GOT3 (cell line): ENCODE measurements at places on chromosomes 2 and 18.

DNA sequence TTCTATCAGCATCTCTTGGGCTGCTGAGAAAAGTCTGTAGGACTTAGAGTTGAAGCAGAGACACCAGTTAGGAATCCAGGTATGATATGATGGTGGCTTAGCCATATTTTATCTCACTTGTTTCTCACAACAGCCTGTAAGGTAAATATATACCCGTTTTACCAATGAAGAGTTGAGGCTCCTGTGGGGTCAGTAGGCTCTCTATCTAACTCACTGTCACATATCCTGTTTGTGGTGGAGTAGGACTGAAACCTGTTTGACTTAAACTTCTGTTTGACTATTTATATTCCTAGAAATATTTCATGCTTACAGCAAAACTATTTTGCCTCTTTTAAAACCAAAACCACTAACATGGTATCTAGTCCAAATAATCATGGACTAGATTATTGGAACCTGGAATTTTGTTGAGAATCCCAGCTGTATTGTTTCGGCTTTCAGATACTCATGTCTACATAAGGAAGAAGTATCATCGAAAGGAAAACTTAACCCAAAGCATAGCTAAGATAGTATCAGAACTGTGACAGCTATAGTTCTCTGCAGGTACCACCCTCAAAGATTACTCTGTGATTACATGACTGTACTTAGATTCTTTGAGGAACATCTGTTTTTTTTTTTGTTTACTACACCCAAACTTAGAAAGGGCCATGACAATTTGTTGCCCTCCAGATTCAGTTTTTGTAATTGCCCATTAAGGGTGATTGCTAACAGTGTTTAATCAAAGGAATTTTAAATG, 216.1 kb upstream of the THUMPD2 start:
- no peak for DNase-seq

- no peak for DNase-seq
Observed at GRCh38 chr2:64609942-64610281, 43.8 kb downstream of the SERTAD2 start.

- no peak for DNase-seq
Observed at GRCh38 chr2:82652117-82652516, 1807.0 kb downstream of the SUCLG1 start.

GRCh38 chr2:188441288-188441947, 149.7 kb downstream of the GULP1 start:
- no peak for DNase-seq

- DNase-seq = no peak
Observed at GRCh38 chr2:102359527-102359926, 3.9 kb downstream of the IL18R1 start.

DNA sequence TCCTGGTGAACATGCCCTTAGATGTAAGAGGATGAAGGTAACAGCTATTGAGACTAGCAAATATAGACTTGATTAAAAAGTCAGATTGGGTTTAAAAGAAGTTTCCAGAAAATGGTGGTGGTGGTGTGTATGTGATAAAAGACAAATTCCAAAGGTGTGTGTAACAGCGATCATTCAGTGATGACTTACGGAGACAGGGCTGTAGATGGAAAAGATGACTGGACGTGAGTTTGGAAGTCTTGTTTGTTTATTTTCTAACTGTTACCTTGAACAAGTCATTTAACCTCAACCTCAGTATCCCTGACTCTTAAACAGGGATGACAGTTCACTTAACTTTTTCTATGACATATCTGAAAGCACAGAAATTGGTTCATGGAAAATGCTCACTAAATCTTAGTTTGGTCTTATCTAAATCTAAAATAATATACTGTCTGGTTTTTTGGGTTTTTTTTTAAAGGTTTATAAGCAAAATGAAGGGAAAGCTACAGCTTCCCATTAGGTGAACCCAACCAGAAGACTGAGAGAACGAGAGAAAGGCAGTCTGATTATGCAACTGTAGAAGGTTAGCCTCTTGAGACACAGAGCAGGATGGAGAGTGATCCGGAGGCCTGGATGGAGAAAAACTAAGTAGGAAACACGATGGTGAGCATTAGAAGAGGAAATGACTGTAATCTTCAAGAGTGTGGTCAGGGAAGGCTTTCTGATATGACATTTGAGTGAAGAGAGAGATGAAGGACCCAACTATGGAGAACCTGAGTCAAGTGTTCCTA, 71.9 kb downstream of the TCF4 start:
- DNase-seq = no peak

DNA sequence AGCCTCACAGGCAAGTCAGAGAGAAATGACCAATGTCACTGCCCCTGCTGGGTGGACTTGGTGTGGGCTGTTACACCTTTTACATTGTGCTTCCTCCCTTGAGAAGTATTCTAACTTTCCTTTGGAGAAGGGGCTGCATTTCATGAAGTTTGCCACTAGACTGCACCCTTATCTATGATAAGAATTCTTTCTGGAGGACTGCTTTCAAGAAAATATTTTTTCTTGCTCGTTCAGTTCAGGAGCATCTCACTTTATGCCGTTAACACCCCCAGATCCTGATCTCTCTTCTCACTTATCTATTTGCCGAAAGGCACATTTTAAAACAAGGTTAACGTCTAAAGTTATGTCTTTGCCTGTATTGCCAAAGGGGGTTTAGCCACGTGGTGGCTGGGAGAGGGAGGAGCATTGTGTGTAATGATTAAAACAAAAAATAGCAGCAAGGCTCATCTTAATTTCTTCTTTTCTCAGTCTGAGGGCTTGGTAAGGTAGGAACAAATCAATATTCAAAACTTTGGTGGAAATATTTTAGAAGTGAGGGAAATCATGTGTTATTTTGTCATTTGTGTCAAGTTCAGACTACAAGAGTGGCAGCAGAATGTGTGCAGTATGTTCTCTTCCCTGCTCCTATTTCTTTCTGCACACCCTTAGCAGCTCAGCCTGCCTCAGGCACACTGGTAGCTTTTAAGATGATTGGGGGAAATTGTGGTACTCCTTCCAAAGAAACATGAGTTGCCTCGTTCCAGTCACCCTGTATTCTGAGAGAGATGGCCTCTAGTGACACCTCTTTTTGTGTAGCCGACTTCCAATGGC, 1.6 kb upstream of the IGFBP5 start:
- no peak for DNase-seq

GRCh38 chr2:182715121-182715891, 751 bp upstream of the DNAJC10 start:
- no peak for DNase-seq

DNA sequence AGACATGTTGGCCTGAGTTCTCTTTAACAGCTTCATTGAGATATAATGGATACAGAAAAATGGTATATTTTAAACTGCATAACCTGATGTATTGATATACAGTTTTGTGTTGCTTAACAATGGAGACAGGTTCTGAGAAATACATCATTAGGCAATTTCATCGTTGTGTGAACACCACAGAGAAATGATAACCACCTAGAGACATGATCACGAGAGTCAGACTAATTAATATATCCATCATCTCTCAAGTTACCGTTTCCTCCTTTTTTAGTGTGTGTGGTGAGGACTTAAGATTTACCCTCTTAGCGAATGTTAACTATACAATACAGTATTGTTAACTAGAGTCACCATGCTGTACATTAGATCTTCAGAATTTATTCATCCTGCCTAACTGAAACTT, 178.1 kb downstream of the FMNL2 start:
- no peak for DNase-seq

DNA sequence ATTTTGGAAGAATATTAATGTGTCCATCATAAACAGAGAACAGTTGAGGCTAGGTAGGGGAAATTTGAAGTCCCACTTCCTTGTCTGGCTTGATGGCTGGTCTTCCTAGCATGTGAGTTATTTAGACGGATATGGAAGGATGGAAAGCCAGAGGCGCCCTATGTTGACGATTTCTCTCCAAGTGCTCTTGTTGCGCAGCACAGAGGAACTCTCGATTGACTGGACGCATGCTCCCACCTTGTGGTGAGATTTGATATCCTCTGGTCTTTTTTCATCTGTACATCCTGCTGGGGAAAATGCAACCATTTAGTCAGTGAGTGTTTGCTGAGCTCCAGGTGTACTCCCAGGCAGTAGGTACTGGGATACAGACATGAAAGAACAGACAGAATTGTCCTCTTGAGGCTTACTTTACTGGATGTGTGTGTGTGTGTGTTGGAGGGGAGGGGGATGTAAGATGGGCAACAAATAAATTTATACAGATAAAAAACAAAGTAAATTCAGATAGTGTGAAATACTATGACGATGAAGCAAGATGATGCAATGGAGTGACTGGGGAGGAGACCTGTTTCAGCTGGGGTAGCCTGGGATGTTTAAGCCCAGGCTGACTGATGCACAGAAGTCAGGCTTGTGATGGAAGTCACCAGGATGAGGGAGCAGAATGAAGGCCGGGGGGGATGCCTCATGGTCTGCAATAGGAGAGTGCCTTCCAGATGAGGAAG, 137.2 kb downstream of the TRIM43 start:
- no peak for DNase-seq

DNA sequence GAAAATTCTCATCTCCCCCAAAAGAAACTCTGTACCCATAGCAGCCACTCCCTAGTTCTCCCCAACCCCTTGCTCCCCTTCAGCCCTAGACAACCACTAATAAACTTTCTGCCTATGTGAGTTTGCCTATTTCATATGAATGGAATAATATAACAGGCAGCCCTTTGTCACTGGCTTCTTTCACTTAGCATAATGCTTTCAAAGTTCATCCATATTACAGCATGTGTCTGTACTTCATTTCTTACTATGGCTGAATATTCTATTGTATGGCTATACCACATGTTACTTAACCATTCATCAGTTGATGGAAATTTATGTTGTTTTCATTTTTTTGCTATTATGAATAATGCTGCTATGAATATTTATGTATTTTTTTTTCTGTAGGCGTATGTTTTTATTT, 442.9 kb downstream of the SLC4A3 start:
- no peak for DNase-seq

DNA sequence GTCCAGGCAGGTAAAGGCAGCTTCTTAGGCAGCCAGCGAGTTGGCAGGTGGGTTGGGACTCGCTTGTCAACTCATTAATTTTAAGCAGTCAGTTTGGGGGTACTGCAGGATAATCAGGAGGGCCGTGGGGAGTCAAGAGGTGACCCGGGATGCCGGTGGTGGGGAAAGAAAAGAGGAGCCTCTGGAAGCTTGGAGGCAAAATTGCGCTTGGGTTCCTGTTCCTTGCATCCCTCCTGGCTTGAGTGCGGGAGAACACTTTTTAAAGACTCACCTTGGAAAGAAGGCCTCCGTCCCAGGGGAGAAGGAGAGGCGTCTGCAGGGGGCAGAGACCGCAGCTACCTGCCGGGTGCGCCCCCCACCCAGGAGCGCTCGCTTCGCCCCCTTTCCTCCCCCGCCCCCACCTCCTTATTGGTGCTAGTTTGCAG, at the start of gene KCNJ3:
Gene KCNJ3, plus strand, starts transcription at position 400 of the 425 bp plus-strand sequence. CDS start 81 bp downstream, outside the sequence.
- DNase-seq = no peak

DNA sequence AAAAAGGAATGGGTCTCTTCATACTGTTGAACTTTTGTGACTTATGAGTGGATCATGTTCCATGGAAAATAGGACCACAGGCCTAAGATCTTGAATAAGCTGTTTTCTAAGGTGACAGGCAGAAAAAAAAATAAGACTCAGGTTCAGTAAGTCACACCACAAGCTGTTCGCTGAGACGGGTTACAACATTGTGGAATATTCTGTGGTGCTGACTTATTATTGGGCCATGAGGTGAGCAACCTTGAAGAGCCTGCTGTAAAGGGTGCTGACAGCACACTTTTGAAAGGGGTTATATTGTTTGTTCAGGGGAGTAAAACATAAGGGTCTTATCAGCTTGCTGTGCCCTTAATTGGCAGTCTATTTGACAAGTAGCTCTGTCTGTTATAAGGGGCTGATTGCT, 439.8 kb upstream of the SLC14A2 start:
- no peak for DNase-seq

DNA sequence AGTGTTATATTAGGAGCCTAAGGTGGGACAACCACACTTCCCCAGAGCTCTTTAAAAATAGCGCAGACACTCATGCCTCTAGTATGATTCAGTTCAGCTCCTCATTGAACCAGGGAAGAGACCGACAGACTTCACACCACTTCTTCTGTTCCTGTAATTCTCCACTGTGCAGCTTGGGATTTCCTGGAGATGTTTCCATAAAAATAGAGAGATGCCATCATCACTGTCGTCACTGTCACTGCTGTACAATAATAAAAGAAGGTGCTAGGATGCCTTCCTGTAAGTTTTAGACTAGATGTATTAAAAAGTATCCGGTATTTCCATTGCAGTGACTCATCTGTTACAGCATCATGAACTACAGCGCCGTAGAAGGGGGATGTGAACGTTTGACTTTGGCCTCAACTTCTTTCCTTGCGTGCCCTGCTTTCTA, 110.9 kb downstream of the FAM210A start:
- DNase-seq = no peak

- no peak for DNase-seq
Observed at GRCh38 chr2:123870206-123870880, 154.7 kb upstream of the CNTNAP5 start.

GRCh38 chr2:118321432-118322105, 233.3 kb downstream of the INSIG2 start:
- DNase-seq = no peak

DNA sequence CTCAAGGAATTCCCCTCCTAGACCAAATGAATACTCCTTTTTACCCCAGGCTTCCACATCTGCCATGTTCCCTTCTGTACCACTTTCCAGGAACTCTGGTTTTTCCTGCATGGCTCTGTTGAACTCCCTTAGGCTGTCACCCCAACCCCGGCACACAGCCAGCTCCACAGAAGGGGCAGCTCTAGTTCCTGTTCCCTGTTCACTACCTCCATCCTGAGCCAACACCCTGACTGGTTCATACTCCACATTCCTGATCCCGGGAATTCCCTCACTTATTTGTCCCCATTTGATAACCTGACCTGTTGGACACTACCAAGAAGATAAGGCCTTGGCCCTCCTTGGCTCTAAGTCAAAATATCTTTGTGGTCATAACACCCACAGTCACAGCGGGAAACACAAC, 280.9 kb upstream of the RAB6C start:
- no peak for DNase-seq

GRCh38 chr18:75158465-75159237, 50.3 kb downstream of the PTGR3 start:
- no peak for DNase-seq

DNA sequence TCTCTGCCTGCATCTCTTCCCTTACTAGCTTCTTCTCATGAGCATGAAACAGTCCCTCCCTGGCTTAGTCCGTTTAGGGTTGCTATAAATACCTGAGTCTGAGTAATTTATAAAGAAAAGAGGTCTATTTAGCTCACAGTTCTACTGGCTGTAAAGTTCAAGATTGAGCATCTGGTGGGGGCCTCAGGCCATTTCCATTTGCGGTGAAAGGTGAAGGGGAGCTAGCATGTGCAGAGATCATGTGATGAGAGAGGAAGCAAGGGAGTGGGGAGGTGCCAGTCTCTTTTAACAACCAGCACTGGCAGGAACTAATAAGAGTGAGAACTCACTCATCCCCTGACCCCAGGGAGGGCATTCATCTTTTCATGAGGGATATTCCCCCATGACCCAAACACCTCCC, 26.8 kb downstream of the RHBDD1 start:
- DNase-seq = no peak

DNA sequence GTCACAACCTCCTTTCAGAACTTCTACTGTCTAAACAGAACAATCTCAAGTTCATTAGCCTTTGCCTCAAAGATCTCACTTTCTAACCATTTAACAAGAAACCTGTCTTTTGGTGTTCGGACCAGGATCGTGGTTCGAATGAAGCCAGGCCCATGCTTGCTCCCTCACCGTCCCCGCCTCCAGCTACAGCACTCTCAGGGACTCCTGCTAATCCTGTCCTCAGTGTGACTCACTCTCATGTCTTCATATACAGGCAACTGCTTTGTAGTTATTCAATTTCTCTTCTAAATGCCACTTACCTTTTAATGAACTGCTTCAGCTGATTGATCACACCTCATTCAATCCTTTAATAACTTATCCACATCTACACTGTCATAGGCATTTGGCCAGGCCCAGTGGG, 15.8 kb downstream of the SERTAD2 start:
- no peak for DNase-seq

- no peak for DNase-seq
Observed at GRCh38 chr2:234266952-234267351, 216.4 kb downstream of the SPP2 start.
